ENCODE measurements at places on chromosomes 1 and 21. TPM values are rescaled to one million over a fixed set of nuclear protein-coding genes. Genes with fewer than 3 reads are reported as not detected.

DNA sequence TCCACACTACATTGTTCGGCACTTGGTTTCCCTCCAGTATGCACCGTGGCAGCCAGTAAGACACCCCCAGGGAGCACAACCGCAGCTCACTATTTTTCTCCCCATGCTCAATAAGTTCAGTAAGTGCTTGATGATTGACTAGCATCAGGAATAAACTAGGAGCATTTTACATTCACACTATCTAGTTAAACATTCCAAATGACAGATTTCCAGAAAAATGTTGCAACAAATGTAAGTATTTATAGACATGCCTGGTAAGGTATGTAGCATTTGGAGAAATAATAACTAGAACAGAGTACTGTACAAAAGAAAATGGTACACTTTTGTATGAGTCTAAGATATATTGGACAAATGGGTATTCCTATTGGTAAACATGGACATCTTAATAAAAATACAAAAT is 92.9 kb downstream of the SLC45A1 start:
- DNase-seq = no peak

- DNase-seq = no peak
Measured at GRCh38 chr1:198352975-198353695, 187.3 kb downstream of the ATP6V1G3 start.

The FMO5 gene
- 0.38 TPM for total RNA-seq

The NDUFS2 gene
- 92.4 TPM for total RNA-seq

DNA sequence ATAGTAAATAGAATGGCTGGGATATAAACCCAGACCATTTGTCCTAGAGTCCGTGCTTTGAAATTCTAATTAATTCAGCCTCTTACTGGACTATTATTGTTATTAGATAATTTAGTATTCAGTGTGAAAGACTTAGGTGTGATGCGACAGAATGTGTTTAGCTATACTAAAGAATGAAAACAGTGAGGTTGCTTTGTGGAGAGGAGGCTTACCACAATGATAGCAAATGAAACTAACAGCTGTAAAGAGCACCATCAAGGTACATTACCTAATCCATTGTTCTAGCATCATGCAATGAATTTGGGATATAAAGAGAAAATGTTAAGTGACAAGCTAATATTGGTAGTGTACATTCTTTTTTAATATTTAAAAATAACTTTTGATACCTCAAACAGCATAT is 911.1 kb downstream of the KCNT2 start:
- no peak for DNase-seq

The SPRR2E gene
- total RNA-seq = not detected

The NDC1 gene
- total RNA-seq = 22.8 TPM

DNA sequence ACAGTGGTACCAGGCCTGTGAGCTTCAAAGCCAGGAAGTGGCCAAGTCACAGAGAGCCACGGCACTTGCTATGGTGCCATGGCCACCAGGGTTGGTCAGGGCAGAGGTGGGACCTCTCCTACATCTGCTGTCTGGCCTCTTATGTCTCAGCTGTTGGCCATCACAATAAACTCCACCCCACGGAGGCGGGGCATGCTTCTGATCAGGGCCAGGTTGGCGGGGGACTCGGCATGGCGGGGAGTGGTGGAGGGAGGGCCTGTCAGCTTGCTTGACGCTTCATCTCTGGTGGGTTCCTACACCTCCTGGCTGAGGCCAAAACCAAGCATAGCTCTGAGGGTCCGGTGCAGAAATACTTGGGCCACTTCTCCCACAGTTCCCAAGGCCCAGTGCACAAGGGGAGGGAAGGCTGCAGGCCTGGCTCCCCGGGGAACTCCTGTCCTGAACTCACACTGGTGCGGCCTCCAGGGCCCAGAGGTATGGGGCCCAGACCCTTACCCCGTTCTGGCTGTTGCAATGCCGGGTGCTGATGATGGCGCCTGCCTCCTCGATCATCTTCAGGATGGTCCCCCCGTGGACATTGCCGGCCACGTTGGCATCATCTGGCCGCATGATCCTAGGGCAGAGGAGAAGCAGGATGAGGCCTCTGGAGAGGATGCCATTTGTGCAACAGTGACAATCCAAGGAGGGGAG is 44.2 kb downstream of the ACOT7 start:
- DNase-seq = no peak

- no peak for DNase-seq
Measured at GRCh38 chr1:29460694-29461093, 224.4 kb downstream of the PTPRU start.

All from kidney epithelial cell (primary cell).